Stromal cell of bone marrow (primary cell): ENCODE measurements at places on chromosomes 1 and 21.

DNA sequence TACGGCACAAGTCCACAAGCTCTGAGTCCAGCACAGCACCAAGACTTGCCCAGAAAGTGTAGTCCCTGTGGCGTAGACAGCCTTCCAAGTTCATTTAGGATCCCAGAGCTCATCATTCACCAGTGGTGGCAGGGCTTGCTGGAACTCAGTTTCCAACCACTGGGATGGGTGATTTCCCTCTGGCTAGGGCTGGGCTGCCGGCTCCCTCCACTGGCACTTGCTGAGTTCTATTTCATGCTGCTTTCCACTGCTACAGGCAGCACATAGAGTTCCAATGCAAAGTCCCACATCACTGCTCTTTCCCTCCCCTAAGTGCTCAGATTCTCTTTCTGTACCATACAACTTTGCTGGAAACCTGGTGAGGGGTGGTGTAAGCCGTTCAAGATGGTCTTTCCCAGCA lies 510.3 kb upstream of the TMPRSS15 start:
- no peak for DNase-seq

GRCh38 chr1:87329051-87329525 lies 408 bp downstream of the LMO4 start:
- no peak for DNase-seq

DNA sequence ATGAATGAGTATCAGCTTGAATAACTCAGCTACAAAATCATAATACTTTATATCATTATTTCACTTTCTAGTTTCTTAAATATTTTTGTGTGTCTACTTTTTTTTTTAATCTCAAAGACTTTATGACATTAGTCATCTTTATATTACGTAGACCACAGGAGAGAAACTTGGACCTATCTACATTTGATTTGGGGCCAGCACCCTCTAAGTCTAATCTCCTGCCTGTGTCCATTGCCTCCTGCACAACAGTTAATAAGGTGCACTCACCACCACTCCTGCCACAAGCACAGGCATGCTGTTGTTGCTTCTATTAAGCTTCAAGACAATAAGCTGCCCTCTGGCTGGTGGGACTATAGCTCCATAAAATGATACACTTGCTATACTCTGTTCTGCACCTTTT lies 70.4 kb downstream of the DIRAS3 start:
- DNase-seq, result no peak

DNA sequence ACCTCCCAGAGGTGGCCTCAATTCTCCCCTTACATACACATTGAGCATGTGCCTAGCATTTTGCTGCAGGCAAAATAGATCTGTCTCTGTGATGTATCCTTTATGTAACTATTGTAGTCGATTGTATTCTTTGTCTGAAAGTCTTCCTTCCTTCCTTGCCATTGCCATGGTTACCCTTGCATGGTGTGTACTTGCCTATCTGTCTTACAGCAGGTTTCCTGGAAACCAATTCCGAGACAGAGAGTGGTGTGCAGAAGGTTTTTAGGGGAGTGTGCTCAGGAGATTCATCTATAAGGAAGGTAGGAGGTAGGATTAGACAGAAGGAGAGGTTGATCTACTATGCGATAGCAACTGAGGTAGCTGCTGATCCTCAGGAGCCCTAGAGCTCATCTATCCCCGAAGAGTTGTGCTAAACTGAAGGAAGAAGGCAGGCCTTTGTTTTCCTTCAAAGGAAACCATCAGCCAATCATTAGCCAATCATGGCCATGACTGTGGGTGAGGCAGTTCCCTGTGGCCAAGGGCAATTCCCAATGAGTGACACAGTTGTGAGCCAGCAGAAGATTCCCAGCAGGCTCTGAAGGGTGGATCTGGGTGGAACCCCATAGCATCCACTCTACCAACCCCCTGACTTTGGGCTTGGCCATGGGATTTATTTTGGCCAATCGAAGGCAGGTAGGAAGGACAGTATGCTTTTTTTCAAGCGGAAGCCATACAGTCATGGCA lies 15.0 kb downstream of the CITED4 start:
- DNase-seq, result no peak

- no peak for DNase-seq
Observed at GRCh38 chr21:24188506-24188905, 1418.8 kb downstream of the MRPL39 start.

- DNase-seq, result no peak
Observed at GRCh38 chr1:22711591-22712501, 1.2 kb downstream of the EPHB2 start.

- no peak for DNase-seq
Observed at GRCh38 chr1:156751451-156751756, at the start of gene HDGF. Gene HDGF, minus strand, starts transcription at chr1:156751675. Its CDS starts 246 bp downstream, at chr1:156751429.

- peak; percentile 73 for DNase-seq
Observed at GRCh38 chr21:25956993-25957714, 213.4 kb downstream of the APP start.

- DNase-seq, result no peak
Observed at GRCh38 chr1:74679811-74680210, 6.2 kb upstream of the ERICH3 start.

GRCh38 chr1:104765085-104765484 lies 1015.4 kb downstream of the AMY1C start:
- DNase-seq, result no peak

GRCh38 chr21:29064850-29065481 lies 8.5 kb downstream of the CCT8 start:
- no peak for DNase-seq

DNA sequence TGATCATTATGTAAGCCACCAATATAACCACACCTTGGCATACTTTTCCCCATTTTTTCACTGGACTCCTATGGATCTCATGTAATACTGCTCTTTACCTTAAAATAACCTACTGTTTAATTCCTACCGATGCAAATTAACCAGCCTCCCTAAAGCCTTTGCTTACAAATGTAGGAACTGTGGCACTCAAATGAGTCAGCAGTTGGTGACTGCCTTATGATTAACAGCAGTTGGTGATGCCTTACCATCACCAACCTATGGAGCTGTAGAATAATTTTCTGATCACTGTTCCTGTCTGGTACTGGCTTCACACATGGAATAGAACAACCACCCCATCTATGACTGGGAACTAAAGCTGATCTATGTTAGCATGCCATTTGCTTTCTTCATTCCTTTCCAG lies 7.8 kb upstream of the NUDT17 start:
- no peak for DNase-seq

DNA sequence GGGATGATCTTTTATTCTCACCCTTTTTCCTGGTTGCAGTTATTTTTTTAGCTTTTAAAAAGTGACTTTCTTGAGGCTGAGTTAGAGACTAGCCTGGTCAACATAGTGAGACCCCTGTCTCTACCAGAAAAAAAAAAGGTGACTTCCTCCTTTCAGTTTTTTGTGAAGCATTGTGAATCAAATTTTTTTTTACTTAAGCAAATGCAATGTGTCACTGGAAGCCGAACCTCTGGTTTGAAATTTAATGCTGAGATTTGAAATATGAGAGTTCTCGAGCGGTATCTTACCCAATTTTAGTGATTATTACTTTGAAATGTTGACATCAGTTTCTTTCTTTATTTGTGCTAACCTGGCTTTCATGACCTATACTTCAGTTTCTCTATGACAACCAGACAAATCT lies 3.6 kb downstream of the CAP1 start:
- no peak for DNase-seq

DNA sequence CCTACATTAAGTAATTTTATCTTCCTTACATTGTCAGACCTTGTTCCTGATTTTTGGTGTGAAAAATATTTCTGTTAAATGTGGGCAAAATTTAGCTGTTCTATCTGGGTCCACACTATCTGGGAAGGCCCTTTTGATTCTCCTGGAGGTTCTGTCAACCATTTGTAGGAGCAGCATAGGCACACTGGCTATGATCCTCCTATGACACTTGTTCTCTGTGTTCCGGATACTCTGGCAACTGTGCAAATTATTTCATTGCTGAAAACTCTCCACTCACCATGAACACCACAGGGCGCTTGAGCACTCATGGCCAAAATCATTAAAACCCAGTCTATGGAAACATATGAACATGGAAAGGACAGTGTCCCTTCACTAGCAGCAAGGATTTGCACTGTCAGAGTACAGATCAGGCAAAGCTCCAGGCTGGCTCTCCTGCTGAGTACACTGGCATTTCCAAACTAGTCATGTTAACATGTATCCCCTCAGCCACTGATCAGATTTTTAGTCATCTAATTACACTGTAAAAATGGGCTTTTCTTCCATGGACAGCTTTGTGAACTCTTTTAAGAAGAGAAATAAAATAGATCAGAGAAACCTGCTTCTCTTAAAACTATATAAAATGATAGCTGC lies 43.9 kb upstream of the SGIP1 start:
- DNase-seq, result peak; percentile 39
